ENCODE measurements at places on chromosomes 3 and 15.

GRCh38 chr15:101167411-101167752, 84.5 kb downstream of the CHSY1 start:
- no peak for DNase-seq

DNA sequence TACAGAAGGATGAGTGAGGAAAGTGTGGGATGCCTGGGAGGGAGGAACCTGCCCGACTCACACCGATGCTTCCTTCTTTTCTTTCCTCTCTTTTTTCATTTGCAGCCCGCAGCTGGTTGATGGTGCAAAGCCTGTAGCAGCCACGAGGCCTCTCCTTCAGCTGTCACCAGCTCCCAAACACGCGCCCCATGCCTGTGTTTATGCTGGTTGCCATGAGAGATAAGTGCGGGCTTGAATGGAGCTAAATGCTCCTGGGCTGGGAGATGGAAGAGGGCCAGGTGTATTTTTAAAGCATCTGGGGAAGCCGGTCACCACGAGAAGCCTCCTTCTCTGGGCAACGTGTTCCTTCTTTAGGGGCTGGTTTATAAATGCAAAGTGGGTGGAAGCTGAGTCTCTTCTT, 9.3 kb downstream of the COLQ start:
- no peak for DNase-seq

GRCh38 chr3:130849091-130849552, 44.8 kb upstream of the ATP2C1 start:
- peak; percentile 73 for DNase-seq

DNA sequence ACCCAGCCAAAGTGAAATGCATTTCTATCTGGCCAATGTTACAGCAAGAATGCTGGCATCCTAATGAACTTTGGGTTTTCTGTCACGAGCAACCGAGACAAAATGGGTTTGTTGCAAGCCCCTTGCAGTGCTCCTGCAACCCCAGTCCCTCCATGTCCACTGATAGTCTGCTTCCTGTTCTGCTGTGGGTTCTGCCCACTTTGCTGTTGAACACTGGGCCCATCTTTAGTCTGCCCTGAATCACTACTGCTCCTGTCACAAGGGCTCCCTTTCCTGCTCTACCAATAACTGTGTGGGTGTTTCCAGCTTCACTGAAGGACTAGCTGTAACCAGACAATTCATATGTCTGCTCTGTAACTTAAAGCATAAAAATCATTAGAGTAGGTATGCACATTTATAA, 12.7 kb upstream of the OXSR1 start:
- DNase-seq: no peak

DNA sequence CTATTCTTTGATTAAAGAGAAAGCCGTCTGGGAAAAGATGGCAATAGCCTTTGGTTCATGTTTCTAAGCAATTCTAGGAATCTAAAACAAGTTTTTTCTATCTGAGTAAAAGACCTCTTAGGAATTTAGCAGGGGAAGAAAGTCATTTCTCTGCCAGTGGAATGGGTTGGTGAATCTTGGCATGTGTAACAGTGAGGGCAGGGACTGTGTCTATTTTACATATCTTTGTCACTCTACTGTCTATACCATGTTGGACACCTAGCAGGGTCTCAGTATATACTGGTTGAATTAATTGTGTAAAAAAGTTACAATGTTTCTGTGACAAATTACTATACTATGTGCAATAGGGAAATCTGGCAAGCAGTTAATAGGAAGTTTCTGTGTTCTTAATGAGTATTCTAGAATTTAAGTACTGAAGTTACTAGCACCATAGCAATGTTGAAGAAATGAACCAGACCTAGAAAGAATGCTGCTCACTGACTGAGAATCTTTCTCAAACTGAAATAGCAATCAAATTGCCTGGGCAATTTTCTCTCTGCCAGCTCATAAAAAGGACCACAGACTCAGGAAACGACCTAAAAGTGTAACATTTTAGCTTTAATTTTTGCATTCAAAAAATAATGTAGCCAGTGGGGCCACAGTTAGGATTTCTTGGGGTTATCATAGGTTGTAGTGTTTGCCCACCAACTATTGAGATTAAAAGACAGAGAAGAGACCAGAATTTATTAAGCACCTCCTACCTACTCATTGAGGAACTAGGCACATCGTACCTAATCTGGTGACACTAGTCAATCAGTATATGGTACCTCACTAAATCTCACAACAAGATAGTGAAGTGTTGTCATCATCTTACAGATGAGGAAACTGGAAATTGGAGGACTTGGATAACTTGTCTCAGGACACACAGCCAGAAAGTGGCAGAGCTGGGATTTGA, 56.2 kb upstream of the LEKR1 start:
- no peak for DNase-seq

DNA sequence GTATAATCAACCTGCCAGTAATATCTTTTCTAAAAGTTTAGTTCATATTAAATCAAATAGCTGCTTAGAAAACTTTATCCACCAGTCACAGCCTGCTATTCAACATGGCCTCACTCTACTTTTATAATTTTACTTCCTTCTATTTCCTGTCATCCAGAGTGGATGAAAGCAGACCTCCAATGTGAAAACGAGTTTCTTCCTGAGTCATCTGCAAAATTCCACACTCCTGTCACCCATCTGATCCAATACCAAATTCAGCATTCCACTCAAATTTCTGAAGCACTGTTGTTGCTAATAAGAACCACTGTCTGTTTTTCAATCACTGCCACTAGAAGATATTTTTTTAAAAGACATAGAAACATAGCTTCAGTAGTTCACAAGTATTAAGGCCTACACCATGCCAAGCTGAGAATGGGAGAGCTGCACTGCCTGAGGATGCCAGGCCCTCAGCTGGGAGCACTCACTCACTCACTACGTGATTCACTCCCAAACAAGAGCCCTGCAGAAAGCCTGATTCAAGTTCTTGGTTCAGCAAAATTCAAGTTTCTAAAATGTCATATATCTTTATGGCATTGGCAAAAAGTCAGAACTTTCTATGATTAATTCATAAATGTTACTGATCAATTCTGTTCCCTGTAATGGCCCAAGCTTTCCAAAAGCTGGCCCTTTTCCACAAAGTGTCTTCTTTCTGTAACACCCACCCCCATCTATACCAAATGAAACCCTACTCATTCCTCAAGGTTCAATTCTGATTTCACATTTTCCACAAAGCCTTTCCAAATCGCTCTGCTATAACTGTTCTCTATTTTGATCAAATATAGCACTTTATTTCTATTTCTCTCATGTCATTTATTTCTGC, 82.9 kb downstream of the FSIP1 start:
- no peak for DNase-seq

DNA sequence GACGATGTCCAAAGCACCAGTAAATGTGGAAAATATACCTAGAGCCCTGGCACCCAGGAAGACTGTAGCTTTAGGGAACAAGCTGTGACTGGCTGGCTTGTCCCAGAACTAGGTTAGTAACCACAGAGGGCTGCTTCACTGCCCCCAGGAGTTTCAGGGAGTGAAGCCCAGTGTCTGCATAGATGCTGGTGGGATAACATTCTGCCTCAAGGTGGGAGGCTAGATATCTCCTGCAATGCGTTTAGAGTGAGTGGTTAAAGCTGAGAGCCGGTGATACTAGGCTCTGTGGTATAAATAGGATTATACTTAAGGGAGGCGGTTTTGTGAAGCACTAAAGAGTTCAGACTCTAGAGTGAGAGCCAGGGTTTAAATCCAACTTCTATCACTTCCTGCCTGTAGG, 11.7 kb upstream of the CP start:
- no peak for DNase-seq

DNA sequence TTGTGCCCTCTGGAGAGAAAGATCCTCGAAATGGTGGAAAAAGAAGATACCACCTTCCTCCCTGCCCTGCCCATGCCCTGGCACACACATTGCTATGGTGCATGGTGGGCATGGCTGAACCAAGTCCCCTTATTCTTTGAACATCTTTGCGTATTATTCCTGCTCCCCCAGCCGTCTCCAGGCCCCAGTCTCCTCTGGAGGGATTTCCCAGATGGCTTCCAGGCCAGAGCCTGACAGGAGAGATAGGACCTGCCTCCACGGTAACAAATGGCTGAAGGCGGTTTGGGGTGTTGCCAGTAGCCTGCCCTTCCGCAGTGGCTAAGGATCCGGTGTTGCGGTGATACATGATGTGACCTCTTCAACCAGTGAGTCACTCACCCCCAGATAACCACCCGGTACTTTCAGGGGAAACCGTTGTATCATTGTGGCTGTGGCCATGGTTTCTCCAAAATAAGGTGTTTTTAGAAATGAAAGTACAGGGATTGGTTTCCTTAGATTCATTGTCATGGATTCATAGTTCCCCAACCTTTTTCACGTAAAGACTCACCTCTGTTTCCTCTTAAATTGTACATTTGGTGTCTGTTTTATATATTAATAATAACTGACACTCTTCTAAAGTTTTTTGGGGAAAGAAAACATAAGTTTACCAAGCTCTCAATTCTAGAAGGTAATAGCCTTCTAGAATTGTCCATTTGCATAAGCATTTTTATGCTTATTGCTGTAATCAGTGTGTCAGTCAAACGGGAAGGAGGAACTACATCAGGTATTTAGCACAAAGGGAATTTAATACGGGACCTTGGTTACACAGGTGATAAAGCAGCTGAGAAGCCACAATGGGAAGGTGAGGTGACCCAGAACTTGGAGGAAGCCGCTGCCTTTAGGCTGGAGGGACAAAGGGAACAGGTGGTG, 25.9 kb downstream of the SMAD3 start:
- peak; percentile 23 for DNase-seq

DNA sequence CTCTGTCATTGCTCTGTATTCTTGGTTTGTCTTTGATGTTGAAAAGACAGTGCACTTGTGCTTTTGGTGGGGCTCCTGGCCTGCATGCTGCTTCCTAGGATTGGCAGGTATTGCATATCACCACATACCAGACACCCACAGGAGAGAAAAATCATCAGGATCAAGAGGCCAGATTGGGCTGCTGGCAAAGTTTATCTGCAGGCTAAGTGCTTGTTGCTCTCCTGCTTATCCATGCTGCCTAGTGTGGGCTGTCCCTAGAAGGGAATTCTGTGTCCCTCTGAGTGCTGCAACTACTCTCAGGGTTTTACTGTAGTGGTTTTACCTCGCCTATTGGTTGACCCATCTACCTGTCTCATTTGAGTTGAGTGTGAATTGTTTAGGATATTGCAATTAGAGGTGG, 833 bp upstream of the SLC22A13 start:
- no peak for DNase-seq

GRCh38 chr15:88247914-88248313, 8.6 kb downstream of the NTRK3 start:
- DNase-seq: no peak

- DNase-seq: no peak
These were observed 121.4 kb upstream of the BFSP2 start for GRCh38 chr3:133278260-133279043.

DNA sequence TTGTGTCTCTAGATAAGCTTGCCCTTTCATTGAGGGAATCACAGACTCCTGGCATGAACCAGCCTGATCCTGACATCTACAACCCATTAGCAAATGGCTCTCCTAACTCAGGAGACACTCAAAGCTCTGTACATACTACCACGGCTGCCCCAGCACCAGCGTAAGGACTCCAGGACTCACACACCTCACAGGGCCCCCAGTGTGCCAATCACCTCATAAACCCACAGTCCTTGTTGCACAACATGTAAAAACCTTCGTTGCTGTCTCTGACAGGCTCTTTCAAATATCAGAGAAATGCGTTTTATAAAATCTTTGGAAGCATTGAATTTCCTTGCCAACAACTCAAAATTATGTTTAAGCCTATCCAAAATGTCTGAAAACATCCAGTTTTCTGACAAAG, 7.3 kb downstream of the FYCO1 start:
- no peak for DNase-seq

DNA sequence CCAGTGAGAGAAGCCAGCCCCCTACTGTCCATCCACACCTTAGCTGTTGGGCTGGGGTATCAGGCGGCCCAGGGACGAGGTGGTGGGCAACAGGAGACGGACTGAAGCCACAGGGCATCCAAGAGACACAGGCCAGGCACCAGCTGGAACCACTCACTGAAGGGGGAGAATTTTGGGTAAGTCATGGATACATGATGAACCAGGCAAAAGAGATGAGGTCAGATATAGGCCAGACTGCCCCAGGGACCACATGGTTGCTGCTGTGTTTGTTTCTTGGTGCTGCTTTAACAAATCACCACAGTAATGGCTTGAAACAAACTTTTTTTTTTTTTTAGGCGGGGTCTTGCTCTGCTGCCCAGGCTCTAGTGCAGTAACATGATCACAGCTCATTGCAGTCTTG, 66.4 kb downstream of the SEMA5B start:
- no peak for DNase-seq

GRCh38 chr3:4744405-4745234, 234.6 kb upstream of the BHLHE40 start:
- no peak for DNase-seq

DNA sequence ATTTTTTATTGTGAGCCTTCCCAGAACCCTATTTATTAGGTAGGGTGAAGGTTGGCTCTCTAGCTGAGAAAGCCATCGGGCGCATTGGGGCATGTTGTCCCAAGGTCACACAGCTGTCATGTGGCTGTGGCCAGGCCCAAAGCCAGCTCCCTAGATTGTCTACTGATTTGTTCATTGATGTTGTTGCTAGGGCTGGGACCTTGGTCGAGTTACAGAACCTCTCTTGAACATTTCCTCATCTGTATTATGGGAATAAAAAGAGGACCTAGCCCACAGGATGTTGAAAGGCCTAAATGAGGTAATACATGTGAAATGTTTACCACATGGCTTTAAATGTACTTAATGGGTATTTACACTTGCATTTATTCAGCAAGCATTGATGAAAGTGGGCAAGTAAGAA, 252.5 kb downstream of the SUCLG2 start:
- DNase-seq: no peak

DNA sequence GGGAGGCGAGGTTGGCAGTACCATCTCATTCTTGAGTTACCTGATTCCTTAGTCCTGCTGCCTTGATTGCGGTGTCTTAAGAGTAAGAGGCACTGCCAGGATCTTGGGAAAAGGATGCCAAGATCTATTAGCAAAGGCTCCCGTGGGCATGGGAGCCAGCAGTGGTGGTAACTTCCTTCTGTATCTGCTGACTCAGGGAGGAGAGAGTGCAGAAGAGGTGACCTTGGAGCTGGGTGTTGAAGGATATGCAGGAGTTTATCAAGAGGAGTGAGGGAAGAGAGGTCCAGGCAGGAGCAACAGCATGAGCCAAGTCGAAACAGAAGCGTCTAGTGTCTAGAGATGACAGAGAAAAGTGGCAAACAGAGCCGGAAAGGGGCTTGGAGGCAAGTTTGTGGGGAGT, 4.5 kb downstream of the MESP2 start:
- no peak for DNase-seq

DNA sequence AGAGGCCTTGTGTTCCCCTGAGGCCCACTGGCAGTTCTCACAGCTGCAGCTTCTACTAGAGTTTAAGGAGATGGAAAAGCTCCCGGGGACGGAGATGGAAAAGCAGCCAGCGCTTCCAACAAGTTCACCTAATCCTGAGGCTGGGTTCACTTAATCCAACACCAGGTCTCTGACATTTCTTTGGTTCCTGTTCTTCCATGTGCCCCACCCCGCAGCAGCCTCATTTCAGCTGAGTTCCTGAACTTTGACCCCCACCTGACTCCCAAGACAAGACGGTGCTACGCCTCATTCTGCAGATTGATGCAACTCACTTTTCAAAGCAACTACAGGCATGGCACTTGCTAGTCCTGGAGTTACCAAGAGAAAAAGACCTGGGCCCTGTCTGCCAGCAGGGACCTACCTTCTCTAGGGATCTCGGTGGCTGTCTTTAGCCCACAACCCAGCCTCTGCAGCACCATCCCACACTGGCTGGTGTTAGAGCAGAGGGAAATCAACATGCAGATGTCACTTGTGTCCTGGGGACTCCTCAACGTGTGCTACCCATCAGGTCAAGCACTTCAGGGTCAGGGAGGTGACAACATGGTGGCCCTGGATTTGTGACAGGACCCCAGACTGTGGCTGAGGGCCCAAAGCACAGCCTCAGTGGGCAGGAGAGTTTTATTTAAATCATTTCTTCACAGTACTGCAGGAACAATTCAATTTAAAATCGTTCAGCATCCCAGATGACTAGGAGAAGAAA, 406.1 kb downstream of the VPS13C start:
- no peak for DNase-seq
